Activated T-cell treated with anti-CD3 and anti-CD28 coated beads, Interleukin-2, amount 50 U/mL, for 24 hours (primary cell): ENCODE measurements at places on chromosomes 7 and 10.

GRCh38 chr10:132266594-132267161, 41.1 kb downstream of the STK32C start:
- DNase-seq: no peak

DNA sequence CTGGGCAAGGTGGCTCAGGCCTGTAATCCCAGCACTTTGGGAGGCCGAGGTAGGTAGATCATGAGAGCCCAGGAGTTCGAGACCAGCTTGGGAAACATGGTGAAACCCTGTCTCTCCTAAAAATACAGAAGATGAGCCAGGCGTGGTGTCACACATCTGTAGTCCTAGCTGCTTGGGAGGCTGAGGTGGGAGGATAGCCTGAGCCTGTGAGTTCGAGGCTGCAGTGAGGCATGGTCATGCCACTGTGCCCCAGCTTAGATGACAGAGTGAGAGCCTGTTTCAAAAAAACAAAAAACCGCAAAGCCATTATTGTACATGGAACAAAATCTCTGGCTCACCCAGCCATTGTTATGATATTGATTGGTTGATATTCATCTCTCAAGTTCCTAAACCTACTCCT, 53.7 kb downstream of the KMT2E start:
- DNase-seq: no peak

GRCh38 chr7:100198266-100198665, 20.5 kb downstream of the STAG3 start:
- peak; percentile 7 for DNase-seq

GRCh38 chr7:151091431-151091830, 5.2 kb downstream of the AGAP3 start:
- no peak for DNase-seq

DNA sequence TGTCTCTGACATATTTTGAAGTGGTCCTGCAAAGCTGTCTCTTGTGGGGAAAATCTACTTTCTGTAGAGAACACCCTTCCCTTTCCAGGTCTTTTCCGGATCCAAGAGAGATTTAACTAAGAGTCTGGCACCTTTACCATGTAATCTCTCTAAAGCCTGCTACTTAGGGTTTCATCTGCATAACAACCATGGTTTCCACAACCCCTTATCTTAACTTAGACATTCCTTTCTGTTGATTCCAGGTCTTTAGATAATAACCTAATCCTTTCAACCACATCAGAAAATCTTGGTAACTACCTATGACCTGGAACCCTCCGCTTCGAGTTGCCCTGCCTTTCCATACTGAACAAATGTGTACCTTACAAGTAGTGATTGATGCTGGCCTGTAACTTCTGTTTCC, 243.6 kb upstream of the PTER start:
- no peak for DNase-seq

DNA sequence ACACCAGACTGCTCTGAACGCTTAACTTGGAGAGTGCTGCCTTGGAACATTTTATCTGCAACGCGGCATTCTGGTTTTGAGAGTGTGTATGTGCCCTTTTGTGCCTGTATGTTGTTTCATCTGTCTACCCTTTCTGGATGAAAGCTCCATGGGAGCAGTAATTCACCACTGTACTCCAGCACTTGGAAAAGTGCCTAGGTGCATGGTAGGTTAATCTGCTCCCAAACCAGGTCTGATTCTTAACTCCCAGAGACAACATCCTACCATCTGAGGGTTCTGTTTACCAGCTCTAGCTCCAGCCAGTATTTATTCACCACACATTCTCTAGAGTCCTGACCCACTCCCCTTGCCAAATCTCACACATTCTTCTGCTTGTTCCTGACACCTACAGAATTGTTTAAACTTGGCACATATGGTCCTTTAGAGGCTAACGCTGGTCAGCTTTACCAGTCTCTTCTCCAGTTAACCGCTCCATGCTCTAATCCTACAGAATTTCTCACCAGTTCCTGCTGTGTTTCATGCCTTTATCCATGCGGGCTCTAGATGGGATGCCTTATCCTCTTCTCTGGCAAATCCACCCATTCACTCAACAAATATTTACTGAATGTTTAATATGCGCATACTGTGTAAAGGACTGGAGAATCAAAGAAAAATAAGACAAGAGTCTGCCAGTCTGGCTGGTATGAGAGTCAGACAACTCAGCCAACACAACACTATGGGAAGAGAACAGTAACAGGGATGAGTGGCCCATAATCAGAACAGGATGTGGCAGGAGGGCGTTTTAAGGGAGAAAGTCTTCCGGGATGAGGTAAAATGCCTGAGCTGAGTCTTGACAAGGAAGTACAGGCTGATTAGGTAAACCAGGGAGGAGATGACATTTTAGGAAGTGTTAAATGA, 46.3 kb downstream of the MTPN start:
- no peak for DNase-seq

- DNase-seq: peak; percentile 18
Measured at GRCh38 chr10:47065903-47066302, 154.7 kb downstream of the PTPN20 start.

GRCh38 chr7:110977127-110977737, 113.7 kb upstream of the LRRN3 start:
- DNase-seq: no peak

DNA sequence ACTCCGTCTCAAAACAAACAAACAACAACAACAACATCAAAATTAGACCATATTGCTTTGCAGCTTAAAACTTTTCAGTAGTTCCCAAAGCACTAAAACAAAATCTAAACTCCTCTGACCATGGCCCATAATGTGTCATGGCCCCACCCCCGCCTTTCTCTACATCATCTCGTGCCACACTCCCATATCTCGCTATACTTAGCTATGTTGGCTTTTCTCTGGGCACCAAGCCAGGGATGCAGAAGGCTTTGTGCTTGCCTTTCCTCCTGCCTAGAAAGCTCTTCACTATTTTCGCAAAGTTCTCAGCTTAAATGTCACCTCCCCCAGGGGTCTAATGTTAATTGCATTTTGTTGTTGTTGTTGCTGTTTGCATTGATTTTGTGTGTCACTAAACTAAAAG, 15.1 kb upstream of the SLC16A12 start:
- no peak for DNase-seq

DNA sequence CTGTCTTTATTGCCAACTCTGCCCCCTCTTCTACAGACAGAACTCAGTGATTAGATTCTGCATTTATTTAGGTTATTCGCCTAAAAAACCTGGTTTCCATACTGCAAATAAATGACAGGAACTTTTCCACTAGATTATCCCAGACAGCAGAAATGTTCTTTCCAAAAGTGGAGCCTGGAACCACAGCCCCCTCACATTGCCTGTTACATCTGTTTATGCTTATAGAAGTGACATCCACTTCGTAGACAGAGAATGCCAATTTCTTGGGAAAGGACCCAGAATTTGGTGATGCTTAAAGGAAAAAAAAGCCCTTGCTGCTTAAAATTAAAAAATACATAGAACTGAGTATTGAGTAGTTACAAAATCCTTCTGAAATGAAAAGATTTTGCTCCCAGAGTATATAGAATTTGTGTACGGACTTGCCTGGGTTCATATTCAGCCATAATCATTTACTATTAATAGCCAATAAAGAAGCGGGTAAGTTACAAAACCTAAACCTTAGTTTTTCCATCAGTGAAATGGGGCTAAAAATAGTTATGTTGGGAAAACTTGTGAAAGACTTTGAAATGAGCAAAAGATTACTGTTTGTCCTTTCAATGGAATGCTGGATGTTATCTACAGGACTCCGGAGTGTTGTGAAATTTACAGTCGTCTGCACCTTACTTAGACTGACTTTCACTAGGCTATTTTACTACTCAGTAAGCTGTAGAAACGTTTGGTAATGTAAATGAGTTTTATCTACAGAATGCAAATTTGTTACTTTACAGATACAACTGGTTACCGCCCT, 1.1 kb upstream of the PPP1R9A start:
- DNase-seq: no peak

DNA sequence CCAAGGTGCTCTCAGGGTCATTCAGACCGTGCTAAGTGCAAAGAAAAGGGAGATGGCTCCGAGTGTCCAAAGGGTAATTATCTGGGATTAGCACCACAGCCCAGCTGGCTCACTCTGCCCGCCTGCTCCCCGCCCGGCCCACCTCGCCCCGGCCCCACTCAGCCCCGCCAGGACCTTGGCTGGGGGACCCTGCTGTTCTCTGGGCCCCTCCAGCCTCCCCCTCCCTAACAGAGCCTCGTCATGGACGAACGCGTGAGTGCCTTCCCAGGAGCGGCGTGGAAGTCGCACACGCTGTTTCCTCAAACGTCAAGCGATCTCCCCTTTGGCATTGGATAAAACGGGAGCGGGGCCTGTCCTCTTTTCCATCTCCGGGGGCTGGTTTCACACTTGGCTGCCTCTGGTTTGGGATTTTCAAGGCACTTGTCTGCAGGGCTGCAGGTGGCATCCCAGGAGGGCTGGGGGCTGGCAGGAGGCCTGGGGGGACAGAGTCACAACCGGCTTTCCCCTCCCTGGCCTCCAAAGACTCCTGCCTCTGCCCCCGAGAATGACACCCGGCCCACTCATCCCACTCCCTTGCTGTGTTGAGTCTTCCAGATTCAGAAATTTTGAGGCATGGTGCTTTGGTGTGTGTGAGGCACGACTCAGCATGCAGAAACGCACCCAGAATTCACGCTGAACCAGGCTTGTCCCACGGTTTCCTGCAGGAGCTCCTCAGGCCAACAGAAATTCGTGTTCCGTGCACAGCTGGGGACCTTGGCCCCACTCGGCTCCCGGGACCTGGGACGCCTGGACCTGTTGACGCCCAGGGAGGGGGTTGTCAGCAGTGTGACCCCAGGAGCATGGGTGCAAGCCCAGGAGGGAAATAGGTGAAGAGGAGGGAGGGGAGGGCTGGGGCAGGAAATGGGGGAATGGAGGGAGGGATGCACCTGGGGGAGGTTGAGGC, 110.0 kb downstream of the PDGFA start:
- DNase-seq: no peak

- no peak for DNase-seq
Measured at GRCh38 chr10:50882540-50882983, 2.9 kb downstream of the A1CF start.
